ENCODE measurements at places on chromosomes 3 and 15.

- no peak for DNase-seq
Measured at GRCh38 chr3:4575381-4575780, 82.2 kb downstream of the ITPR1 start.

GRCh38 chr3:7875925-7876324, 625.7 kb upstream of the LMCD1 start:
- no peak for DNase-seq

DNA sequence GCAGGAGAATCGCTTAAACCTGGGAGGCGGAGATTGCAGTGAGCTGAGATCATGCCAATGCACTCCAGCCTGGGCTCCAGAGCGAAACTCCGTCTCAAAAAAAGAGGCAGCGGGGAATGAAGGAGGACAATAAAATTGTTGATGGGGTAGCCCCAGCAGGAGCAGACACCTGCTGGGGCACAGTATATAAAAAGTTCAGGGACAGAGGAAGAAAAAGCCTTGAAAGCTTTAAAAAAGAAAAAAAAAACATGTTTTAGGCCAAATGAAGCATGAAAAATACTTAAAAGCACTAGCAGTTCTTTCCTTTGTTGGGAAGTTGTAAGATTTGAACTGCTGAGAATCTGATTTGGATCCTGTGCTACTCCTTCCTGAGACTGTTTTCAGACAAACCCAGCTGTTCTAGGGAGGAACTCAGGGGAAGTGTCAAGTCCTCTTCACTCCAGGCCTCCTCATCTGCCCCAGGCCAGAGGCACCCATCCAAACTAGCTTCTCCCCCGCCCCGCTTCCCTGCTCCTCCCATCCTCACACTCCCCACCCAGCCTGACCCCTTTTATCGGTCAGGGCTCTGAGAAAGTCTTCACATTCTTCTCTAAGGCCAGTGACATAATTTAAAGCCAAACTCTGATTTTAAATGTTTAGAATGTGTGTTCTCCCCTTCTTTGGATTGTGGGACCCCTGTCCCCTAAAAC, 4.9 kb downstream of the IL17RD start:
- DNase-seq = peak; percentile 83

GRCh38 chr3:143826296-143826695, 22.0 kb downstream of the SLC9A9 start:
- no peak for DNase-seq

DNA sequence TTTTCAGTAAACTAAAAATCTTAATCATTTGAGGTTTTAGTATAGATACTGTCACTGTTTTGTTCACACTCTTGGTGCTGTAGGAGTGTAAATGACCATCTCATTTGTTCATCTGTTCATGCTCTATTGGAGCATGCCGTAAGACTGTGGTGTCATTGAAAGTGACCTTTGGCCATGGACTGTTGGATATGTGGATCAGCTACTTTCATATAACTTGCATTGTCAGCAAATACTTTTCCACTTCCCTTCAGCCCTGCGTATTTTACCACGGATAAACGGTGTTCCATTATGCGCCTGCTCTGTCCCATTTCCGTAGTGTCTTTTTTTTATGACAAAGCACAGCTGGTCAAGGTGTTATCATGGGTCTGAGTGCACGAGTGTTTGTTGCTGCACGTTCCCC, 32.6 kb upstream of the SENP5 start:
- no peak for DNase-seq

- no peak for DNase-seq
Measured at GRCh38 chr15:54150255-54150654, 172.0 kb downstream of the UNC13C start.

- DNase-seq = no peak
Measured at GRCh38 chr3:143551761-143552160, 296.5 kb downstream of the SLC9A9 start.

GRCh38 chr3:178802259-178802658, 266.0 kb downstream of the KCNMB2 start:
- no peak for DNase-seq

GRCh38 chr15:66132251-66132816, 121.2 kb downstream of the MEGF11 start:
- no peak for DNase-seq

DNA sequence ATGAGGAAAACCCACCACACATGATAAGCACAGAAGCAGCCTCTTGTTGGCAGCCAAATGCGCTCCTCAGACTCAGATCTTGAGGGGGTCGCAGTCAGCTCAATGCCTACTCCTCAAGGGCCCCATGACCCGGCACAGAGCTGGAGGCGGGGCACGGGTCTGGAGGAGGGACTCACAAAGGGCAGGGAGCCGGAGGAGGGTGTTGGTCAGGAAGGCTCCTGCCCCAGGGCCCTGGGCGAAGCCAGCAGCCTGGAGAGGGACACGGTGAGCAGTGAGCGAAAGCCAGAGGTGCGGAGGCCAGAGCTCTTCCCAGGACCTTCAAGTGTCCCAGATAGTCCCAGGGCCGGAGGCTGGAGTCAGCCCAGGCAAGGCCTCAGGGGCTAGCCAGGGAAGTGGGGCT, 9.8 kb downstream of the CACNA2D2 start:
- no peak for DNase-seq

GRCh38 chr15:56454836-56455235, 10.1 kb downstream of the MNS1 start:
- DNase-seq = no peak

- DNase-seq = no peak
Measured at GRCh38 chr3:156602424-156602823, 47.5 kb upstream of the SSR3 start.

GRCh38 chr3:195185583-195185982, 85.4 kb downstream of the XXYLT1 start:
- no peak for DNase-seq

- no peak for DNase-seq
Measured at GRCh38 chr3:143092191-143092590, 27.4 kb upstream of the CHST2 start.

- DNase-seq = no peak
Measured at GRCh38 chr3:88150371-88150770, 612 bp downstream of the C3orf38 start.

- no peak for DNase-seq
Measured at GRCh38 chr3:64157150-64158035, 67.9 kb downstream of the PRICKLE2 start.

GRCh38 chr3:31968927-31969418, 12.1 kb downstream of the OSBPL10 start:
- peak; percentile 69 for DNase-seq

- DNase-seq = no peak
Measured at GRCh38 chr3:59783468-59783988, 733.7 kb upstream of the CFAP20DC start.

DNA sequence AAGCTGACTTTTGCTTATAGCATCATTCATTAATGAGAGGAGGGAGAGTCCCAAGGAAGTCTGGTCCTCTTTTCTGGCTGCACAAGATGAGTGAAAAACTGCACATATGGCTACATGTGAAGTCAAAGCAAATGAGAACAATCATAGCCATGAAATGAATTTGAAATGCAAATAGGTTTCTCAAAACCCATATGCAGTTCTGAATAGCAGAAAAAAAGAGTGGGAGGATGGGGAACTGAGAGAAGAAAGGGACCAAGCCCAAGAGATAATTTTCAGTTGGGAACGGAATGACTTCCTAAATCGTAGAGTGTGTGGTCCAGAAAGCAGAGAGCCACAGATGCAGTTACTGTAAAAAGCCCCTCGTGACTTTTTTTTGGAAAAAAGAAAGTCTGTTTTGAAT, 66.3 kb downstream of the GTPBP8 start:
- DNase-seq = no peak

DNA sequence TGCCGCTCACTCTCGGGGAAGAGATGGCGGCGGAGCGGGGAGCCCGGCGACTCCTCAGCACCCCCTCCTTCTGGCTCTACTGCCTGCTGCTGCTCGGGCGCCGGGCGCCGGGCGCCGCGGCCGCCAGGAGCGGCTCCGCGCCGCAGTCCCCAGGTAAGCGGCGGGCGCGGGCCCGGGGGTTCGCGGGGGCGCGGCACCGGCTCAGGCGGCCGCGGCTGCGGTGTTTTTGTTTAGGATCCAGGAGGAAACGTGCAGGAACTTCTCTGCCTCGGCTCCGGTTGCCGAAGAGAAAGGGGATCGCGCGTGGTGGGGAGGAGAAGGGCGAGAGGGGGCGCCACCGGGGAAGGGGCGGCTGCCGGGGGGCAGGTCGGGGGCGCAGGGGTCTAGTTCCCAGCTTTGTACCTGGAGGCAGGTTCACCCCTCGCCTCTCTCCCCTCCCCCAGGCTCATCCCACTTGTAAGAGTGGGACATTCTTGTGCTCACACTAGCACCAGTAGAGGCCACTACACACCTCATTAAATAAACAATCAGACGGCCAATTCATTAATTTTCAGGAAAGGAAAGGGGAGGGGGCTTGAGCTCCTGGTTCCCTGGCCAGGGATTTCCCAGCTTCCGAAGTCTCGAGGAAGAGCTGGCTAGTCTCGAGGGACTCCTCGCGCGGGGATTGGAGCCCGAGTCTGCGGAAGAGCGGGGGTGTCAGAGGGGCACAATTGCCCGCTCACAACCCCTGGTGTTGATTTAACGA, 562 bp downstream of the NEO1 start:
- peak; percentile 71 for DNase-seq

GRCh38 chr15:39918688-39919385, 1.2 kb downstream of the GPR176 start:
- no peak for DNase-seq

DNA sequence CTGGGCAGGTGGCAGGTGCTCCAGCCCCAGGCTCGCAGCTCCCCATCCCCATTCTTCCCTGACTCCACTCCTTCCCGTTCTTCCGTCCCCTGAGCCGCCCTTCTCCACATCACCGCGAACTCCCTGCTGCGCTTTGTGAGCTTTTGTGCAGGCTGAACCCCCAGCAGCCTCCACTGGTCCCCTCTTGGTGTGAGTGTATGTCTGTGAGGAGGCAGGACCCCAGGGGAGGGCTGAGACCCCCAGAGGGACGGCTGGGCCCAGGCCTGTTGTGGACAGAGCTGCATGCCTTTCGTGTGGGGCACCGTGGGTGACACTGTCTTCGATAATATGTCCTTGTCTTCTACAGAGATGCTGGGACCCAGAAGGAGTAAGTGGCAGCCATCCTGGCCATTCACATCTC, 7.3 kb upstream of the ITIH3 start:
- no peak for DNase-seq

DNA sequence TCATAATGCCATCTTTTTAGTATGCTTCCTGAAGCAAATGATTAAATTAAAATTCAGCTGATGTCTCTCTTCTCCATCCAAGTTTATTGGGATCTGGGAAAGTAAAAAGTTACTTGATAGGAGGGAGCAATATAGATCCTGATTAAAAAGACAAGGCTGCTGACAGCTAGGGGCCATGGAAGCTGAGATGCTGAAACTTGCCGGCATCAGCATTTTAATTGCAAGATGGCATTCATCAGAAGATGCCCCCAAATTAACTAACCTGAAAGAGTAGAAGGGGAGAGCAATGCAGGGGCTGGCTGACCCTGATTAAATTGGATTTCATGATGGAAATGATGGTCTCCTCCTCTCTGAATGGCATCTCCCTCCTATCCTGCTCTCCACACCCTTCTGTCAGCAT, 31.1 kb downstream of the CPNE4 start:
- no peak for DNase-seq

GRCh38 chr3:100073049-100073713, 41.1 kb downstream of the FILIP1L start:
- no peak for DNase-seq

DNA sequence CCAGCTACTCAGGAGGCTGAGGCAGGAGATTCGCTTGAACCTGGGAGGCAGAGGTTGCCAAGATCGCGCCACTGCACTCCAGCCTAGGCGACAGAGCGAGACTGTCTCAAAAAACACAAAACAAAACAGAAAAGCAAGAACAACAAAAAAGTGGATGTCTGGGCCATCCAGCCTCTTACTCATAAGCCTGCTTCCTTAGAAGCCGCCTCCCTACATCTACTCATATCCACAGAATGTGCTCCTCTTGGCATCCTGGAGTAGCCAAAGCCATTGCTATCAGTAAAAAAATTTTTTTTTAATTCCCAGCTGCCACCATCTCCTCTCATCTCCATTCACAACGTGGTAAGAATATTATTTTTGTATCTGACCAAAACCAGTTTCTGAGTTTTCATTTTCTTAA, 10.8 kb downstream of the ZSCAN2 start:
- DNase-seq = no peak

DNA sequence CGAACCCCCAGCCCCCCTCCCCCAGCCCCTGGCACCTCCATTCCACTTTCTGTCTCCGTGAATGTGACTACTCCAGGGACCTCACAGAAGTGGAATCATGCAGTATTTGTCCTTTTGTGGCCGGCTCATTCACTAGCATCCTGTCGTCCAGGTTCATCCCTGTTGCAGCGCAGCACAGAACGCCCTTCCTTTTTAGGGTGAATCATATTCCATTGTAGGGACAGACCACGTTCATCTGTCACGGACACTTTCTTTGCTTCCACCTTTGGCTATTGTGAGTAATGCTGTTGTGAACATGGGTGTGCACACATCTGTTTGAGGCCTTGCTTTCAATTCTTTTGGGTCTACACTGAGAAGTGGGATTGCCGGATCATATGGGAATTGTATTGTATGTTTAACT, 148.9 kb upstream of the IQSEC1 start:
- no peak for DNase-seq
